ENCODE measurements at places on chromosomes 6 and 20.

GRCh38 chr20:32558526-32558925, 26.6 kb downstream of the NOL4L start:
- no peak for DNase-seq

DNA sequence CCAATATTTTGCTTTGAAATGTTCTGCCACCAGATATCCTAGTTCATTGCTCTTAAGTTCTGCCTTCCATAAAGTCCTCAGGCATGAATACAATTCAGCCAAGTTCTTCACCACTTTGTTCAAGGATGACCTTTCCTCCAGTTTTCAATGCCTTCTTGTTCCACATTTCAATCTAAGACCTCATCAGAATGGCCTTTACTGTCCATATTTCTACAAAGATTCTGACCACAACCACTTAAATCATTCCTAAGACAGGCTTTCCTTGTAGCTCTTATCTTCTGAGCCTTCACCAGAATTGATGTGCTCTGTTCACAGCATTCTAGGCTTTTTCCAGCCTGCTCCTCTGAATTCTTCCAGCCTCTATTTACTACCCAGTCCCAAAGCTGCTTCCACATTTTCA, 319.0 kb downstream of the HACE1 start:
- no peak for DNase-seq

GRCh38 chr6:81144346-81144745, 608.1 kb downstream of the TENT5A start:
- DNase-seq: no peak

DNA sequence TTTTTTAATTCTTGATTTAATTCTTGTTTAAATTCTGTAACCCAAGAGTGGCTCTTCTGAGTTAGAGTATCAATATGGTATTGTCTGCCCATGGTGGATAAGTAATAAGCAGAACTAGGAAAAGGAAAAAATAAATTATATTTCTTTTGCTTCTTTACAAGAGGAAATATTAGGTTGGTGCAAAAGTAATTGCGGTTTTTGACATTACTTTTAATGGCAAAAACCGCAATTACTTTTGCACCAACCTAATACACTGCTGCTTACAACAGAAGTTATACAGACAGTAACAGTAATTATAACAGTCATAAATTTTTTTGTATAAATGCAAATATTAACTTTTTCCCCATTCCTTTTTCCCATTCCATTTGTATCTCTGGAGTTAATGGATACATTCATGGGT, 65.6 kb downstream of the HS3ST5 start:
- no peak for DNase-seq

- no peak for DNase-seq
Measured at GRCh38 chr20:32440069-32440757, 82.1 kb downstream of the ASXL1 start.
